ENCODE measurements at places on chromosomes 3 and 15.

DNA sequence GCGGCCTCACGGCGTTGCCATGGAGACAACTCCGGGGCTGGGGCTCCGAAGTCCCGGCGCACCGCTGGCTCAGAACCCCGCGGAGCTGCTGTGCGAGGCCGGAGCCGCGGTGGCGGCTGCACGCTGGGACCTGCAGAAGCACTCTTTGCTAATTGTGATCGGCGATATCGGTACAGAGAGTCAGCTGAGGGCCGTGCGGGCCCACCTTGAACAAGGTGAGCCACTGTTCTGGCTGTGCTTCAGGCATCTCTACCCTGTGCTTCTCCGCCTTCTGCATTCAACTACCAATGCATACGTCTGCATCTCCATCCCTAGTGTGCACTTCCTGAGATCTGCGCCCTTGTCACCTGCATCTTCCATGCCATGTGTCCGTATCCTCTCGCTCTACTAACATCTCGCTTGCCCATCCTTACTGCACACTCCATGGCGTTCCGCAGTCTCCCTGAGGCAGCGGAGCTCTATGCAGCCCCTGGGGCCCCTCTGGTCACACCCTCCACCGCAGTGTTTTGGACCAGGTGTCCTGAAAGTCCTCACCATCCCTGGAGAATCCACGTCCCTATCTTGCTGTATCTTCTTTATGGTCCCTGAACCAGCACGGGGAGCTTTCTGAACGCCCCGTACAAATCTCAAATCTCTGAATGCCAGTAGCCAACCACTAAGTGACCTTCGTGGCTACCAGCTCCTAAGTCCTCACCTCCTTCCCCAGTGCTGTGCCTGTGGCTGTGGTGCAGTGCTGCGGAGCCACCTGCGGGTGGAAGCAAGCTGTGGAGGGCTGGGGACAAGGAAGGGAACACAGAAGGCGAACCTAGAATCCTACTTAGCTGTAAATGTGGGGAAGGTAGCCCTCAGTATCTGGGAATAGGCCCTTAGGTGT lies 6.2 kb upstream of the MAP1A start:
- peaks cover 47% of the 10 kb centered on the region for H3K4me1 ChIP-seq
- H3K27me3 ChIP-seq: no peaks in the 10 kb centered on the region
- DNase-seq: no peak
- H3K27ac ChIP-seq: peak overlapping the region; percentile 81

- H3K36me3 ChIP-seq: no peaks in the 10 kb centered on the region
- no peaks in the 10 kb centered on the region for H3K27me3 ChIP-seq
- no peaks in the 10 kb centered on the region for H3K4me1 ChIP-seq
- no peak overlapping the region for H3K4me3 ChIP-seq
Observed at GRCh38 chr15:73082812-73083211, 30.5 kb downstream of the NEO1 start.

DNA sequence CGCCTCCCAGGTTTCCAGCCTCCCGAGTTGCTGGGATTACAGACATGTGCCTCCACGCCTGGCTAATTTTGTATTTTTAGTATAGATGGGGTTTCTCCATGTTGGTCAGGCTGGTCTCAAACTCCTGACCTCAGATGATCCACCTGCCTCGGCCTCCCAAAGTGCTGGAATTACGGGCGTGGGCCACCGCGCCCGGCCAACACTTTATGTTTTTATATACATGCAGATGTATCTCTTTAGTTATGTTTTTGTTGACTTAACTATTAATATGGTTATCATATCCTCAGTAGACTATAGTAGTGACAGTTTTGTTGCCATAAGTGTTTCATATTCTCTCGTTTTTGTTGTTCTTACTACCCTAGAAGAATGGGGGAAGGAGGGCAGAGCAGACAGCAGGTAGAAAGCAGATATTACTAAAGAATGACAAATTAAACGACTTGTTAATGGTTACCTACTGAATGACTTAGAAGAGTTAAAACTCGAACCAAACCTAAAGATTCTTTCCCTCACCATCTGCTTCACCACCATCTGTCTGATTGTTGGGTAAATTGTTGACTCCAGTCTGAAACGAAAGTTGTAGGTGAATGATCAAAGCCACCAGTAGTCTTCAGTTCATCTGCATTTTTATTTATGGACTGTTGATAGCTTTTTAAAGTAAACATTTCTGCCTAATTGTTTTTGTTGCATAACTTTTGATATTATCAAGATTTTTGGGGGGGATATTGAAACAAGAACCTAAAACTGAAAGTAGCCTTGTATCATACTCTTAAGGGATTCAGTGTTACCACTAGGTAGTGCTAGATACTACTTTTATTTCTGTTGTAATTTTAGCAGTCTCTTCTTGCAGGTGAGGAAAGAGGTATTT lies 89.3 kb downstream of the RASA2 start:
- H3K4me3 ChIP-seq: no peak overlapping the region
- DNase-seq: peak; percentile 66

DNA sequence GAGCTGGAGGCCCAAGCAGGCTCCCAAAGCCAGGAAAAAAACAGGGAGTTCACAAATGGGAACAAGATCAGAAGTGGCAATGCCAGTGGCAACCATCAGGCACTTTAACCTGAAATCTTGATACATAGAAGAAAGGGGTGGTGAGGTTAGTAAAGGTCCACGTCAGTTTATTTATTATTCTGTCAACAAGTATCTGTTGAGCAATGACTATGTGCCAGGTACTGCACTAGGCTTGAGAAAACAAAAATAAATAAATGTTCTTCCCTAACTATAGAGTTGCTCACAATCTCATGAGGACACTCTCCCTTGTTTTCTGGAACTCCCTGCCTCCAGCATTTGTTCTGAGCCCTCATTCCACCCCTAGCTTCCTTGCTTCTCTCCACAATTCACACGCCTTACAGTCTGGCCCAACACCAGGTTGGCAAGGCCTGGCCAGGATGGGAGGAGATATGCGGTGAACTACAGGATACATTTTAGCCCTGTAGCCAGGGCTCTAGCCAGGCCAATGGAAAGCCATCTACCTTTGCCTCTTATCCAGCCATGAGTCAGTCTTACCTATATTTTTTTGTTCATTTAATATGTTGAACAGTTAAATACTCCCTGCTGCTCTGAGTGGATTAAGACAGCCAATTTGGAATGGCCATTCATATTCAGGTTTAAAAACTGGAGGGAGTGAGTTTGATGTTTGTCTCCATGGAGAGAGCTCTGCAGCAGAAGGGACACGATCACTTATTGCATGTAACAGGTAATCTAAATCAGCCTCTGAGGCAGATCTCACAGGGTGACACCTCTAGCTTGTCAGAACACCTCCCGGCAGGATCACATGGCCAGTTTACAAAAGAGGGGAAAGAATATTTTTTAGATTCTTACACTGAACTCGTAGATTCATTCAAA lies 161.9 kb upstream of the ATP11B start:
- no peak overlapping the region for H3K4me3 ChIP-seq
- no peak overlapping the region for H3K27ac ChIP-seq
- H3K27me3 ChIP-seq: no peaks in the 10 kb centered on the region
- H3K4me1 ChIP-seq: no peaks in the 10 kb centered on the region

DNA sequence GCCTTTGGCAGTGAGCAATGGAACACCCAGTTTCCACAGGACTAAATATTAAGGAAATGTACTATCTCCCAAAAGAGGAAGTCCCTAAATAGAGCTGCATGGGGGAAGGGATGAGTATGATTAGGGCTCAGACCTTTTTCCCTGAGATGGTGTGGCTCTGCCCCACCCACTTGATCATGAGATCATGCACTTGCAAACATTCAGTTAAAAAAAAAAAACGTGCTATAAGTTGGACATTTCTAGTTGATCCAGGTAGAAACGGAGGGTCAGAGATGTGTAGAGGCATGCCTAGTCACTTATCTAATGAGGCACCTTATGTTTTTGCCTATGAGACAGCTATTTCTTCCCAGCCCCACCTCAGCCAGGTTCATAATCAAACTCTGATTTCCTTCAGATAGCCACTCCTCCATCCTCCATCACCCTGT lies 24.5 kb upstream of the SSR3 start:
- no peak overlapping the region for H3K27ac ChIP-seq
- H3K27me3 ChIP-seq: no peaks in the 10 kb centered on the region
- H3K4me3 ChIP-seq: no peak overlapping the region
- no peak for DNase-seq
- H3K4me1 ChIP-seq: no peaks in the 10 kb centered on the region
- no peaks in the 10 kb centered on the region for H3K36me3 ChIP-seq

Data from spinal cord (tissue), 10 donors.